ENCODE measurements at places on chromosomes 5 and 9.

DNA sequence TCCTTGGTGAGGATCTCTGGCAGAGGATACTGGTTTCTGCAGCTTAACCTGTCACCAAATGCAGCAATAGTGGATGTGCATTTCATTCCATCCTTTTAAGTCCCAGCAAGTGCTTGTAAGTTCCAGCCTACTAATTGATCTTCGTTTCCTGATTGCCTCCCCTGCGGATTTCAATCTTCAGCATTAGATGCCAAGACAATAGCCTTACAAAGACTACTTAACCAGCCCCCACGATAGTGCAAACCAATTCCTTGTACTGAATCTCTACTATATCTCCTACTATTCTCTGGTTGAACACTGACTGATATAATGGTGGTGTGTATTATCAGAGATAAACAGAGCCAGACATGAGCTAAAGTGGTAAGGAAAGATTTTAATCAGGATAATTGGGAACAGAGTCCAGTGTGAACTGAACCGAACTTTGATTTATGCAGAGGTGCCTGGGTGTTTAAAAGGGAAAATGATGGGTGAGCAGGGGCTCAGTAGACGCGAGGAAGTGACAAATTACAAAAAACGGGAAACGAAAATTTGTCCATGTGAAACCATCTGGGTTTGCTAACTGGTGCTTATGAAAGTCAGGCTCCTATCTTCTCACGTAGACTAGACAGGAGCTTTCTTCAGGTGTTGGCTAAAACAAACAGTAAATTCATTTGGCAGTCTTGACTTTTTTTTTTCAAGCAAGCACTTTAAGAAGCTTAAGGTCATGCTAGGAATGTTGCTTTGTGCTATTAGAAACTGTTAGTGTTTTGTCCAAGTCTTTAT lies 106.9 kb upstream of the ST8SIA4 start:
- no peak overlapping the region for H3K27ac ChIP-seq
- no peaks in the 10 kb centered on the region for H3K4me1 ChIP-seq
- DNase-seq: no peak
- H3K36me3 ChIP-seq: no peaks in the 10 kb centered on the region
- no peak overlapping the region for H3K4me3 ChIP-seq

- H3K27me3 ChIP-seq: peaks cover 6% of the 10 kb centered on the region
- no peak for DNase-seq
- no peak overlapping the region for H3K4me3 ChIP-seq
- no peaks in the 10 kb centered on the region for H3K36me3 ChIP-seq
- H3K27ac ChIP-seq: no peak overlapping the region
Measured at GRCh38 chr5:93596676-93597490, 13.9 kb downstream of the NR2F1 start.

DNA sequence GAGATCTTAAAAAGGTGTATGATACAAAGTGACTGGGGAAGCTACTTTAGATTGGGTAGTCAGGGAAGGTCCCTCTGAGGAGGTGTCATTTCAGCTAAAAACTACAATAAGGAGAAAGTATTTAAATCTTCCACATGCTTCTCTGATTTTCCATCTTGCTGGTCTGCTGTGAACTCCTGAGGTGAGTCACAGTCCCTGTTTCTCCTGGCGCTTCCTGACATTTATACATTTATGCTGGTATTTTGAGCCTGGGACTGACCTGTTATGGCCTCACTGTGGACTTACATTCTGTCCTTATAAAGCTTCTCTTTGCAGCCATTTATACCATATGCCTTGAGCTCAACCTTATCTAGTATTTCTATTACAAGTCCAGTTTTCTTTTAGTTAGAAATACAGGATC lies 95.1 kb downstream of the MED27 start:
- no peaks in the 10 kb centered on the region for H3K27me3 ChIP-seq
- DNase-seq: no peak
- no peak overlapping the region for H3K27ac ChIP-seq
- no peak overlapping the region for H3K4me3 ChIP-seq
- H3K36me3 ChIP-seq: no peaks in the 10 kb centered on the region
- H3K4me1 ChIP-seq: no peaks in the 10 kb centered on the region

- no peaks in the 10 kb centered on the region for H3K27me3 ChIP-seq
- no peak overlapping the region for H3K4me3 ChIP-seq
- H3K36me3 ChIP-seq: no peaks in the 10 kb centered on the region
Measured at GRCh38 chr9:26358836-26359235, 533.8 kb downstream of the CAAP1 start.

DNA sequence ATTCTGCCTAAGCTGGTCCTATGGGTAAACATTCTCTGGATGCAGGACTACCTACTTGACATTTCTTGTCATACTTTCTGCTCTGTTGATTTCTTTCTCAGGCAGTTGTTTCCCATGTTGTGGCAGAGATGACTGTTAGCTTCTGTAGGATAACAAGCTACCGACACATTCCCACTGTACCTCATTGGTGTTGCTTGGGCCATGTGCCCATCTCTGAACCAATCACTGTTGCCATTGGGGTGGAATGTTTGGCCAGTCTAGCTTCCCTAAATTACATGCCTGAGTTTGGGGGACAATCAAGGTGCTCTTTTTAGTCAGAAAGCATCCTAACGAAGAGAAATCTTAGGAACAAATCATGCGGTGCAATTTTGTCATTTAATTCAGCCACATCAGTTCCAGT lies 212.0 kb downstream of the KDM4C start:
- H3K4me1 ChIP-seq: peaks cover 11% of the 10 kb centered on the region
- DNase-seq: no peak
- no peak overlapping the region for H3K27ac ChIP-seq

DNA sequence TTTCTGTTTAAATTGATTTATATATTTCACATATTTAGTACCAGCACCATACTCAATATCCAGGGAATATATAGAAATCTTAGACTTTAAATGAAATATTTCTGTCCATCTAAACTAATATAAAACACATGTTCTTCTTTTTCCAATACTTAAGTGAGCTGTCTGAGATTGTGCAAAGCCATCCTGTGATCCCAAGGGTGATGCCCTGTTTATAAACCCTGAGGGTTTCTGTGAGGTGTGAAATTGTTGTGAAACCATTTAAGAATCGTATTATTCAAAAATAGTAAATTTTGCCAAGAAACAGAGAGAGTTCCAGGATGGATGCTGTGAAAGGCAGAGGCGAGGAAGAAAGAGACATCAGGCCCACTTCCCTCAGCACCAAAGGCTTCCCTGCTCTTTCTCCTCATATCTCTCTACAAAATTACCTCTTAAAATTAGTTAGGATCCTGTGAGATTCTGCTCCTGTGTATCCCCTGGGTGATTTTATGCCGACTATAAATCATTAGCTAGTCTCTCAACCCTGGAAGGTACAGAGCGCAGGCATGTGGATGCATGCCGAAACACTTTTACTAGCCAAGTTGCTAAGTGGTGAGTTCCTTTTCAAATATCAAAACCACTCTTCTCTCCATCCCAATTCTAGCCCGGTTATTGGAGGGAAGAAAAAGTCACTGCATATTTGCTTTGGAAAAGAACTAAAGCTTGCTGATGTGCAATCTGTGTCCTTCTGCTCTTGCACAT lies 183.0 kb downstream of the GLIS3 start:
- H3K27me3 ChIP-seq: no peaks in the 10 kb centered on the region
- H3K4me1 ChIP-seq: no peaks in the 10 kb centered on the region
- H3K27ac ChIP-seq: no peak overlapping the region
- peaks cover 6% of the 10 kb centered on the region for H3K36me3 ChIP-seq

DNA sequence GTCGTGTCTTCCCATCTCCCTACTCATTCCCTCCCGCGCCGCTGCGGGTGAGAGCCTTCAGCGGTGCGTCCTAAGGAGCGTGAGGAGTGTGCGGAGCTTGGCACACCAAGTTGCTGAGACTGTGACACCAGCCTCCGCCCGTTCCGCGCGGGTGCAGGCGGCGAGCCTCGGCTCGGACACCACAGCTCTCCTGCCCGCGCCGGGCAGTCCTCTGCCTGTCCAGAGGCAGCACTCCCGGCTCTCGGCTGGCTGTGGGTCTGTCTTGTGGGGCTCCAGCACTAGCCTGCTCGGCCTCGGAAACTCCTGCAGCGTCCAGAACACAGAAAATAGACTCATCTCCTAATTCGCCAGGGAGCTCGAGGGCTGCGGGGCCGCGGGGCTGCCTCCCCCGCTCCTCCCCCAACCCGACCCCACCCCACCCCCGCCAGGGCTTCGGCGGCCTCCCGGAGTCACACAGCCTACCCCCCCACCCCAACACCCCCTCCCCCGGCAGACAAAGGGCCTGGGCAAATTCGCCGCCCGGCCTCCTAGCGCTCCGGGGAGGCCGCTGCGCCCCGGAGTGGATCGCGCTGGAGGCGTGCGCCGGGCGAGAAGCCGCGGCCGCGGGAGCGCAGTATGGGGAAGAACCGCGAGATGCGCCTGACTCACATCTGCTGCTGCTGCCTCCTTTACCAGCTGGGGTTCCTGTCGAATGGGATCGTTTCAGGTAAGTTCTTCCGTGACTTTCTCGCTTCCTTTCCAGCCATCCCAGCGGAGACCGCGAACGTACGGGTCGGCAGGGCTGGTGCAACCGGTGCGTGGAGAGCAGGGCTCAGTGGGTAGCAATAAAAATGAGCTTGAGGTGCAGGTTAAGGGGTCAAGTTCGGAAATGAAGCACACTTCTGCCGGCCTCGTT lies at the start of gene ADAMTS19:
Gene ADAMTS19 (plus strand): TSS at position 522 of the 895 bp plus-strand sequence. CDS start 94 bp downstream, at position 616.
- no peak within 1 kb of the TSS for H3K27ac ChIP-seq
- no peaks in the 10 kb centered on the region for H3K27me3 ChIP-seq
- H3K4me3 ChIP-seq: peak within 1 kb of the TSS; percentile 61
- H3K36me3 ChIP-seq: no peaks in the 10 kb centered on the region
- no peaks in the 10 kb centered on the region for H3K4me1 ChIP-seq

GRCh38 chr5:132704875-132705274 lies 31.1 kb downstream of the IL4 start:
- no peak overlapping the region for H3K27ac ChIP-seq
- no peak overlapping the region for H3K4me3 ChIP-seq
- no peaks in the 10 kb centered on the region for H3K36me3 ChIP-seq
- no peak for DNase-seq

DNA sequence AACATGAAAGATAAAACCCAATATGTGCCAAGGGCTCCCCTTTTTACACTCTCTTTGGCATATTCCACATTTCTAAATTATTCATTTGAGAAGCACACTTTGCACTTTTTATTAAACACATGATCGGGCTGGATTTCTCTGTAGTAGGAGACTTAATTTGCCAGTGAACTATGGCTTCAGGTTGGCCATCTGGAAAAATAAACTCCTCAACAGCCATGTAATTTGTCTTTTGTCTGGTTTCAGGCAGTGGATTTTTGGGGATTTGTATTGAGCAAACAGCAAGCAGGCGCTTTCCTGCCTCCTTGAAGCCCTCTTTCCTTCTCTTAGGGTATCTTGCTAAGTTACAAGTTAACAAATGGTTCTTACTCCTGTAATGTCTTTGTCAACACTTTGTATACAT lies 73.0 kb upstream of the DMRTA1 start:
- no peaks in the 10 kb centered on the region for H3K36me3 ChIP-seq
- H3K27me3 ChIP-seq: no peaks in the 10 kb centered on the region
- DNase-seq: no peak
- H3K4me3 ChIP-seq: no peak overlapping the region
- H3K4me1 ChIP-seq: no peaks in the 10 kb centered on the region

- no peaks in the 10 kb centered on the region for H3K27me3 ChIP-seq
- no peak overlapping the region for H3K4me3 ChIP-seq
- H3K36me3 ChIP-seq: no peaks in the 10 kb centered on the region
- no peak for DNase-seq
- H3K4me1 ChIP-seq: no peaks in the 10 kb centered on the region
Measured at GRCh38 chr9:94900222-94901018, 173.9 kb downstream of the AOPEP start.

GRCh38 chr5:40276426-40277102 lies 403.2 kb upstream of the PTGER4 start:
- DNase-seq: no peak
- H3K27me3 ChIP-seq: no peaks in the 10 kb centered on the region
- H3K4me3 ChIP-seq: no peak overlapping the region
- H3K36me3 ChIP-seq: no peaks in the 10 kb centered on the region

DNA sequence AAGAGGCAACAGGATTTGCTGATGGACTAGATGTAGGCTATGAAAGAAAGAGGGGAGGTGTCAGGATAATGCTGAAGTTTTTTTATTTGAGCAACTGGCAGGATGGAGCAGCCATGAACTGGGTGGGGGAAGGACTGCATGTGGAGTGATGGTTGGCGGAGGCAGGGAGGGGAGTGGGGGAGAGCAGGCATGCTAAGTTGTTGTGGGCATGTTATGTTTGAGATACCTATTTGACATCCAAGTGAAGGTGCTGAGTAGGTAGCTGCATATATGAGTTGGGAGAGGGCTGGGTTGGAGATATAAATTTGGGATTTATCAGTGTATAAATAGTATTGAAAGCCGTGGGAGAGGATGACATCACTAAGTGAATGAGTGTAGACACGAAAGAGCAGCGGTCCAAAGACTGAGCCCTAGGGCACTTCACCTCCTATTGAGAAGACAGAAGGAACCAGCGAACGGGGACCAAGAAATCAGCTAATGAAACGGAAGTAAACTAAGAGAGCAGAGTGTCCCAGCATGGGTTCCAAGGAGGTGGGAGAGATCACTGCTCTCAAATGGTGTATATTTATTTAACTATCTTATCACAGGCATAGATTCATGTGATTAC lies 7.4 kb downstream of the BSPRY start:
- no peak overlapping the region for H3K4me3 ChIP-seq
- no peaks in the 10 kb centered on the region for H3K4me1 ChIP-seq
- H3K27ac ChIP-seq: no peak overlapping the region
- no peaks in the 10 kb centered on the region for H3K36me3 ChIP-seq
- DNase-seq: no peak

DNA sequence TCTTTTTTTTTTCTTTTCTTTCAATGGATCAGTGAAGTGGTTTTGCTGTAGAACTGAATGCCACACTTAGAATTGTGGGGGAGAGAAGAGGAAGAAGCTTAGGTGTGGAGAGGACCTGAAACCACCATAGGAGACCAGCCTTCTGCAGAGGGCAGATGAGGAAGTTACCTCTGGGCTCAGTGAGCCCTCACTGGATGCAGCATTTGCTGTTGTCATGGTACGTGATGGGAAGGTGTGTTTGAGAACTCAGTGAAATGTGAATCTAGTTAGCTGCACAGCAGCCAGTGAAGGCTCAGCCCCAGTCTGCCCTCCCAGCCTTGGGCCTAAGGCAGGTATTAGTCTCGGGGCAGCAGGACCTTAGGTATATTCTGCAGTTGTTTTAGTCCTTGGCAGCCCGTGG lies 17.5 kb downstream of the CYFIP2 start:
- no peak overlapping the region for H3K27ac ChIP-seq
- H3K27me3 ChIP-seq: no peaks in the 10 kb centered on the region
- H3K4me1 ChIP-seq: no peaks in the 10 kb centered on the region
- no peak overlapping the region for H3K4me3 ChIP-seq
- DNase-seq: no peak

Measured in pancreas (tissue), 10 donors.